ENCODE measurements at places on chromosomes 2 and 18. TPM values are rescaled to one million over a fixed set of nuclear protein-coding genes. Genes with fewer than 3 reads are reported as not detected.

TPO gene
- total RNA-seq, result not detected

DLX1 gene
- total RNA-seq, result not detected

RSAD2 gene
- 9.9 TPM for total RNA-seq

CCDC102B gene
- total RNA-seq, result 1.3 TPM

REG3A gene
- total RNA-seq, result not detected

DNA sequence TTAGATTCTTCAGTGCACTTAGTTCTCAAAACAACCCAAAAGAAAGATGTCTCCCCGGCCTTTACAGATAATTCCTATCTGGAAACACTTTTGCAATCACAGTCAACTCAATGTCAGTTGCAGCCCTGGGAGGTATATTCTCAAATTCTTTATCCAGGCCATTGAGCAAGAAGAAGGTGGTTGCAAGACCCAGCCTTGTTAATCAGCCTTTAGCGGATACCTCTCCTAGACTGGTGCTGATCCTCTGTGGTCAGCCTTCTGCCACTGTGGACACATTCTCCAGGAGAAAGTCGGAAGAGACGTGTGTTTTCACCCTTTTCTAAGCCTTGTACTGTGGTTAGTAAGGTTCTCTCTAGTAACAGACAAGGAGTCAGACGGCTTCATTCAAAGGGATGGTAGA lies 7.8 kb upstream of the FZD7 start:
- no peak overlapping the region for H3K4me3 ChIP-seq
- no peaks in the 10 kb centered on the region for H3K36me3 ChIP-seq
- no peak overlapping the region for H3K27ac ChIP-seq
- H3K27me3 ChIP-seq, result peaks cover 2% of the 10 kb centered on the region

GRCh38 chr2:100135415-100135814 lies 7.0 kb downstream of the AFF3 start:
- H3K4me3 ChIP-seq, result no peak overlapping the region
- no peak for DNase-seq
- no peak overlapping the region for H3K27ac ChIP-seq
- H3K36me3 ChIP-seq, result no peaks in the 10 kb centered on the region

- H3K36me3 ChIP-seq, result no peaks in the 10 kb centered on the region
- no peak overlapping the region for H3K4me3 ChIP-seq
- H3K4me1 ChIP-seq, result no peaks in the 10 kb centered on the region
- H3K27ac ChIP-seq, result no peak overlapping the region
- no peaks in the 10 kb centered on the region for H3K27me3 ChIP-seq
Measured at GRCh38 chr2:164808776-164809175, 32.8 kb downstream of the COBLL1 start.

DNA sequence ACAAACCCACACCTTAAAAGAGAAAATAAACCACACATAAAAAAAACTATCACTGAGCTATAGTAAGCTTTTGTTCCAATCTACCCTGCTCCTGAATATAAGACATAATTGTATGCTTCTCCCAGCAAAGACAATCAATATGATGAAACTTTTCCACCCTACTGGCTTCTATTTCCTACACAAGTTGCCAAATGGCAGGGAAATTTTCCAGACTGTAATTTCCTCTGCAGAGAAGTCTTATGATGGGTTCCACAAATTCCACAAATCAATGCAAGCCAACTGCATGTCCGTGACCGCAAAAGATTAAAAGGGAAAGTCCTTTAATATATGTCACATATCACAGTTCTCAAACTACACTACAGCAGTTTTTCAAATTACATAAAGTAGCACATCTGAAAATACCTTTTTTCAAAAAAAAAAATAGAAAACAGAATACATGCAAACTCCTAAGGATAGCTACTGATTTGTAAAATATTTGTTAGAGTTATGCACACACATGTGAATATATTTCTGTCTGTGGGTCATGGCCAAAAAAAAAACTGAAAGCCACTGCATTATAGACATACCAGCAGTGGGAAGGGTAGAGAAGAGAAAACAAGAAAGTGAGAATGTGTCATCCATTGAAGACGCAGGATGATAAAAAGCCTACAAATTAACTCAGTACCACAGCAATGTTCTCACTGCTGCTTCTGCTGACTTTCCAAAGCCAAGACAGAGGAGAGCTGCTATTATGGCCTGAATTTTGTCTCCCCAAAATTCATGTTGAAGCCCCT lies 61.4 kb downstream of the RPL31 start:
- no peaks in the 10 kb centered on the region for H3K36me3 ChIP-seq
- H3K4me3 ChIP-seq, result no peak overlapping the region
- H3K4me1 ChIP-seq, result no peaks in the 10 kb centered on the region
- H3K27ac ChIP-seq, result no peak overlapping the region
- no peak for DNase-seq
- no peaks in the 10 kb centered on the region for H3K27me3 ChIP-seq

All from activated naive CD4-positive, alpha-beta T cell treated with anti-CD3 and anti-CD28 coated beads for 36 hours (primary cell).